Right ventricle myocardium superior (tissue), 1 donor: ENCODE measurements at places on chromosomes 7 and 10. TPM values are rescaled to one million over a fixed set of nuclear protein-coding genes. Genes with fewer than 3 reads are reported as not detected.

DNA sequence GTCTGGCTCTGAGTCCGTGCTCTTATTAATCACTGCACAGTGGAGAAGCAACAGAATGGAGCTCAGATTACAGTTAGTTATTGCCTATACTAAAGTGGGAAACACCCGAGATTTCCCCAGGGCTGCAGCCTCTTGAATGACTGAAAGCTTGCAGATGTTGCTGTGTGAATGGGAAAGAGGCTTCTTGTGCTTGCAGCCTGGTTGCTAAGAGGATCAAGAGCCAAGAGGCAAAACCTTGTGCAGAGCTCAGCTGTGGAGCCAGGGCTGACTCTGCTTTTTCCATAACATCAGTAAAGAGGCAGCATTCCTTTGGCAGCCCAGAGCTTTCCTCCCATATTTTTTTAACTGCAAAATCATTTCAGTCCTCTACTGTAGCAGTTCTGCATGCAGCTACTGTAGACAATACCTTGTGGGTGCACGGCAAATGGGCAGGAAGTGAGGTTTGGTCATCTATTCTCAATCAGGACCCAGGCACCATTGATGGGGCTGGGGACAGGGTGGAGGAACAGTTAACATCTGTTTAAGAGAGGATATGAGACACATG lies 86.5 kb downstream of the RALA start:
- peak; percentile 42 for DNase-seq

GRCh38 chr10:26831936-26832335 lies 28.8 kb downstream of the ABI1 start:
- DNase-seq: no peak

DNA sequence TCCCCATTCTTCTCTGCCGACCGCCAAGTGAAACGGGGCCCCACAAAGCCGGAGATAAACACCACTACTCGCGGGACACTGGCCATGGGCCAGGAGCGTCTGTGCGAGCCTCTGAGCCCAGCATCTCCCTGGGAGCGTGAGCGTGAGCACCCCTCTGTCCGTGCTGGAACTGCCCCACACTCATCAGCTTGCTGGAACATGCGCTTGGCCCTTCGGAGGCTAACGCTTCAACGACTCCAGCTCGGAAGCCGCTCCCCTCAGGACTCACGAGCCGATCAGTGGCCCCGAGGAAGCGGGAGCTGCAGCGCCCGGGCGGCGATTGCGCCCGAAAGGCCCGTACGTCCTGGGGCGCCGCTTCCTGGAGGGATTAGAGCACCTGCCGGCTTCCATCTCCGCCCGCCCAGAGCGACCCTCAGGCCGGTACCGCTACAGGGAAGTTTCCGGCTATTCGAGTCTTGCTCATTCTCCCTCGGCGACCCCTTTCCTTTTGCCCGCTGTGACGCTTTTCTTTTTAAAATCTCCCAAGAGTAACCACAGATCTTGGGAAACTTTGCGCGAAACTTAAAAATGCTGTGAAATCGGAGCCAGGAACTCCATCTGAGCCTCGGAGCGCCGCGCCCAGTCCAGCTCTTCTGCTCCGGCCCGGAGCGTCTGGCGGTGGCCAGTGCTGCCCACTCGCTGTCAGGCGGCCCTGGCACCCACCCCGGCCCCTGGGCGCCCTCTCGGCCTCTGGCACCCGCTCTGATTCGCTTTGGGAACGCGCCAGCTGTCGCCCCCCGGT lies 1.0 kb downstream of the TLL2 start:
- DNase-seq: peak; percentile 64

DNA sequence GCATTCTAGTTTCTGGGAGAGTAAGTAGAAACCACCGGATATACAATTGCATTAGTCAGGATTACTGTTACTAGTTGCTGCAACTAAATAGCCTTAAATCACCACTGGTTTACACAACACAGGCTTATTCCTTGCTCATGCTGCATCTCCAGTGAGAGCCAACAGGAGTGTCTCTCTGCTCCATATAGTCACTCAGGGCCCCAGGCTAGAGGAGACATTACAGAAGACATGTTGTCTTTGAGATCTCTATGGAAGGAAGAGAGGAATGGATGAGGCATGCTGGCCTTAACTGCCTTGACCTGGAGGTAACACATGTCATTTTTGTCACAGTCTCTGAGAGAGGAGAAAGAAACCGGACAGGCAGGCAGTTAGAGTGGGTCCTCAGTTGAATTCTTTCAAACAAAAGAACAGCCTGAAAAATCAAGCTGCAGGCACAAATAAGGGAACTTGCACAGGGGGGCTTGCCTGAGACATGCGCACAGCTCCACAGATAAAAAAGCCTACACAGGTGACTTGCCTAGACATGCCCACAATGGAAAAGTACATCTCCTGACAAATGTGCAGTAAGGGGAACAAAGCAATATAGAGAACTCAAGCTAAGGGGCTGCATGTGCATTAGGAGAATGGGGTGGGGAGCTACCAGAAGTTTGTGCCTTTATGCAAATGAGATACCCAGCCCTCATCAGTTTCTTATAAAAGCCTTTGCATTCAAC lies 348.0 kb downstream of the TYW1 start:
- no peak for DNase-seq

DNA sequence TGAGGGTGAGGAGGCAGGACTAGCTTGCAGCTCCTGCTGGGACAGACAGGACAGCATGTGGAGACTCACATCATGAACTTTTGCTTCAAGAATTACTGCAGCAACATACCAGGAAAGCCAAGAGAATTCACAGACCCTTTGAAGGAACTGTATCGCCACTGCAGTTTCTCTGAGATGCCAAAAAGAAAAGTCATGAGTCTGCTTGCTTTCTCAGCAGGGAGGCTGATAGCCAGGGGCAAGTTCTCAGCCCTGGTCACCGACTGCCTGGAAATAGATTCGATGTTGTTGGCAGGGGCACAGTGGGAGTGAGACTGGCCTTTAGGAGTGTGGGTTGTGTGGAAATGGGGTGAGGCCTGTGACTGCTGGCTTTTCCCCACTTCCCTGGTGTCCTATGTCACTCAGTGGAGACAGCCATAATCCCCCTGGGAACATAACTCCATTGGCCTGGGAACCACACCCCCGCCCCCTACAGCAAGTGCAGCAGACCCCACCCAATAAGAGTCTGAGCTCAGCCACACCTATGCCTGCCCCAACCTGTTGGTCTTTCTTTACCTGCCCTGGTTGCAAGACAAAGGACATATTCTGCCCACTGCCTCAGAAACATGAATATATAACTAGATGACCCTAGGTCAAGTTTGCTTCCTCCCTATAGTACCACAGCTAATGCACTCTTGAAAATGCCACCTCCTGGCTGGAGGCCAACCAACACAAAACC lies 1.6 kb upstream of the SAMD9 start:
- DNase-seq: no peak

DNA sequence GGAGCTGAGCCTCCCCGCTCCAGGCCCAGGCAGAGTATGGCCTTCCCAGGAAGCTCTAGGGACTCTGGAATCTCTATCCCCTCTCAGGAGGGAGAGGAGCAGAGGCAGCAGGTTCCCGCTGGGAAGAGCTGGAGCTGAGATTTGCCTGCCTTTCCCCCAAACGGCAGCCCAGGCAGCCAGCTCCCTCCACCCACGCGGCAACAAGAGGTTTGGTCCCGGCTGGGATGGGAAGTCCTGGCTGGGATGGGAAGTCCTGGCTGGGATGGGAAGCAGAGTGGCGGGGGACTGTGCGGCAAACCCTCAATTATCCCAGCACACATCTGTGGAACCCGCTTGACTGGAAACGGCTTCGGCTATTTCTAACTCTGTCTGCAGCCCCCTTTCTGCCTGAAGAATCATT lies 223.0 kb downstream of the ELFN1 start:
- DNase-seq: no peak

GRCh38 chr10:116740971-116741370 lies 1.4 kb downstream of the HSPA12A start:
- no peak for DNase-seq

- DNase-seq: no peak
Observed at GRCh38 chr10:96137567-96137966, 7.5 kb downstream of the ZNF518A start.

GRCh38 chr10:28269842-28270456 lies 32.9 kb downstream of the MPP7 start:
- no peak for DNase-seq

GRCh38 chr10:5283305-5284158 lies 81.2 kb upstream of the UCN3 start:
- DNase-seq: peak; percentile 71

- no peak for DNase-seq
Observed at GRCh38 chr10:18325889-18326531, 185.8 kb downstream of the CACNB2 start.

DNA sequence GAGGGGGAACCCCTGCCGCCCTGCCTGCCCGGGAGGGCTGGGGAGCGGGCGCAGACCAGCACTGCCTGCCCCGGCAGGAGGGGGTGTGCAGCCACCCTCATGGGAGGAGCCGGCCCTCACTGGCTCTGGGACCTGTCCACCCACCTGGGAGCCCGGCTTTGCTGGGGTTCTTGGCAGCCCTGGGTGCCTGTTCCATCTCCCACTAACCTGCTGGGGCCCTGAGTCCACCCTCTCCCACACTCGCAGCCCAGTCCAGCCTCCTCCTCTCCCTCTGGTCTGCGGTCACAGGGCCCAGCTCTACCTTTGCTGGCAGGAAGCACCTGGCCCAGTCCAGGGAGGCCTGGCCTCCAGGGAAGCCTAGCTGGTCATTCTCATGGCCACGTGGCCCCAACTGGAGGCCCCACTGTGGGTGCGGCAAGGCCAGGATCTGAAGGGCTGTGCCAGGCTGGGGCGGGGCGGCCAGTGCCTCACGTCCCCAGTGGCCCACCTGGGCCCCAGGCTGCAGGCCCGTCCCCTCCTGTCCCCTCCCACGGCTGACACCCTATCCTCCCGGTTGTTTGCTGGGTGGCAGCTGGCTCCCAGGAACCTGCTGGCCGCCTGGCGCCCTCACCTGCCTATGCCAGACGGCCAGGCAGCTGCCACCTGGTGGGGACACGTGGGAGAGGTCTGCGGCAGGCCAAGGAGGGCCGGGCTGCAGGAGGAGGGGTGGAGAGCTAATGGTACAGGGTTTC lies at the start of gene TMEM184A:
TMEM184A (minus strand) TSS at position 393 of the 731 bp plus-strand sequence. CDS start 721 bp downstream, outside the sequence.
- no peak for DNase-seq

DNA sequence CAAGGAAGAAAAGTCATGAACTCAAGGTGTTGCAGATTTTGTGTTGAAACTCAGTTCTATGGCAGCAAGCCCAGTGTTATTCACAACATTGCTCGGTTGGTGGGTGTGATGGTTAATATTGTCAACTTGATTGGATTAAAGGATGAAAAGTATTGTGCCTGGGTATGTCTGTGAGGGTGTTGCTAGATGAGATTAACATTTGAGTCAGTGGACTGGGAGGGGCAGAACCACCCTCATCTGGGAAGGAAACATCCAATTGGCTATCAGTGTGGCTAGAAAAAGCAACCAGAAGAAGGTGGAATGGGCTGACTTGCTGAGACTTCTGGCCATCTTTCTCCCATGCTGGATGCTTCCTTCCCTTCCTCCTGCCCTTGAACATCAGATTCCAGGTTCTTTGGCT lies 353.2 kb downstream of the ADRA2A start:
- DNase-seq: no peak

GRCh38 chr10:97261656-97262055 lies 30.8 kb downstream of the ARHGAP19 start:
- DNase-seq: no peak

- DNase-seq: no peak
Observed at GRCh38 chr10:19247843-19248242, 199.2 kb downstream of the MALRD1 start.

DNA sequence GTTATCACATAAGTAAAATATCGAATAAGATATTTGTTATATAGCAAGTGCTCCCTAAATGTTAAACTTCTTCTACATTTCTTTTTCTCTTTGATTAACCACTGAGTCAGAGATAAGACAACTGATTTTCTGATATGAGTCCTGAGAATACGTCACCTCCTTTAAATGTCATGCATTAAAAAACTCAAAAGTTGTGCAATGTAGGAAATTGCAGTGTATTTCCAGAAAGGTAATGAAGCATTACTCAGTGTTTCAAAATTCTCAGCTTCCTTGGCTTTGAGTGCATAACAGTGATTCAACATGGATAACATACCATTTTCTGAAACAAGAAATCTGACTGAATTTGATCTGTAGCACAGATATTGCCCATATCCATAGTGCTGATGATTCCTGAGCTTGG lies 155.8 kb downstream of the BMPER start:
- no peak for DNase-seq

GRCh38 chr10:30832749-30833627 lies 198.7 kb downstream of the ZNF438 start:
- DNase-seq: no peak

GRCh38 chr7:48049850-48050249 lies 14.5 kb downstream of the C7orf57 start:
- no peak for DNase-seq

DNA sequence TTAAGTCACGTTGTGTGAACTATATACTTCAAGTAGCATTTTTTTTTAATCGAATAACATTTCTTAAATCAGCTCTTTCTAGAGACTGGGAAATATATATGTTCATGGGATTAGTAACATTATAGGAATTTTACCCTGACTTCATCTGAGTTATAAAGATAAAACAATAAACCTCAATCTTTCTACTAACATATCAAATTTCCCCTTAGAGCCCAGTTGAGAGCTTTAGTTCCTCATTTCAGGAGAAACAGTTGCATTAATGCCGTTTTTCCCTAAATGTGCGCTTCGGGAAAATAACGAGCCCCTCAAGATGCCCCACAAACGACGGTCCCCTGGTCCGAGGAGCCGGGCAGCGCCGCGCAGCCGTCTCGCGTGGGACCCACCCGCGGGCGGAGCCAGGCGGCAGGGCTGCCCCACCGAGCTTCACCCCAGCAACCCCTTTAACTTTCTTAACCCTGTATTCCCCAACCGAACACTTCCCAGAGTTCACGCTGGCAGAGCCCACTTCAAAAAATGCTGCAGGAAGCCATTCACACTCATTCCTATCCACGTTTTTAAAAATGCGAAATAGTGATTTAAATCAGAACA lies 152.5 kb upstream of the YAE1 start:
- DNase-seq: no peak

DNA sequence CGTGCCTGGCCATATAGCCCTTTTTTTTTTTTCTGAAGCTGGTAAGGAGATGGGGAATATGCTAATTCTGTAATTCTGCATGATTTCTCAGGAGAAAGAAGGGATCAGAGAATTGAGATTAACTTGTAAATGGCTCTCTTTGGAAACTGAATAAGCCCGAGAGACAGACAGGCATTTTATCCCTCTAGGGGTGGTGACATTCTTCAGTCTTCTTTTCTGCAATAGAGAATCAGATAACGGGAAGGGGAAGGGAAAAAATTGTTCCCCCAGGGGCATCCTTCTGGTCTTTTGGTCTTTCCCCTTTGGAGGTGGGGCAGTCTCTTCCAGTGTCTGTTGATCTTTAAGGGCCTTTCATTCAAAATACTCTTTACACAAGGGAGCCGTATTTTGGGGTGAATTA lies 34.2 kb downstream of the HK1 start:
- no peak for DNase-seq

The CYP3A5 gene
- total RNA-seq: not detected

The HIP1 gene
- 15.6 TPM for total RNA-seq

The ADCY1 gene
- total RNA-seq: 5.0 TPM

The GPR37 gene
- not detected for total RNA-seq

The GIMAP4 gene
- 34.7 TPM for total RNA-seq

The AS3MT gene
- 16.1 TPM for total RNA-seq

The EBF3 gene
- 6.2 TPM for total RNA-seq

The BLNK gene
- total RNA-seq: 0.73 TPM

The FAM107B gene
- 3.3 TPM for total RNA-seq
